ENCODE measurements at places on chromosomes 7 and 10.

DNA sequence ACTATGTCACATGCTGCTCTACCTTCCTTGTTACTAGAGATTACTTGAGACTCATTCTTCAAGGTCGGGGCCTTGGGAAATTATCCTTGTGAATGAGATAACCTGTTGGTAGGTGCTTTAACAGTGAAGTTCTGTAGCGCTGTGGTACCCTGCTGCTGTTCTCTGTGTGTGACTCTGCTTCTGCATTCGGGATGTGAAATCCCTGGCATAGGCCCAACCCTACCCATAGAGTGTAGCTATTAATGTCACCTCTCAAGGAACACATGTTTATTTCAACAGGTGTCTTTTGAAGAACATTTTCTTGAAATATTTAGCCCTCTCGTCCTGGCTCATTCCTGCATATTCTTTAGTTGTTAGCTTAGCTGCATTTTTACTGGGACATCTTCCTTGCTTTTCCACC lies 41.8 kb upstream of the TMEM236 start:
- no peak for DNase-seq

GRCh38 chr10:121015916-121016315 lies 164.8 kb downstream of the WDR11 start:
- DNase-seq: no peak

- no peak for DNase-seq
Measured at GRCh38 chr10:100157156-100157555, 28.7 kb downstream of the ERLIN1 start.

DNA sequence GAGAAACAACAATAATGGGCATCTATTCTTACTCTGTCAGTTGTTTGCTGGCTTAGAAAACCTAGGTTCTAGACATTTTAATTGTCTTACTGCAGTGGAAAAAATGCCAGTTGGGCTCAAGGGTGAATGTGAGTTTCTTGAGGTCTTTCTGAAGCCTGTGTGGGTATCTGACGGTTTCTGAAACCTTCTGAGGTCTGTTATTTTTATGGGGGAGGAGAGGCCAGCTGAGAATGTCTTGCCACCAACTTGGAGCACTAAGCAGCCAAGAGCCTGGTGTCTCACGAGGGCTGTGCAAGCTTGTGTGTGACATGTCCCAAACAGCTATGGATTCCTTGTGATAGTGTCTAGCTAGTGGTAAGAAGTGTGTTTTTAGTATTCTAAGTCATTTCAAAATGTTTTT lies 24.2 kb upstream of the DDC start:
- DNase-seq: no peak

DNA sequence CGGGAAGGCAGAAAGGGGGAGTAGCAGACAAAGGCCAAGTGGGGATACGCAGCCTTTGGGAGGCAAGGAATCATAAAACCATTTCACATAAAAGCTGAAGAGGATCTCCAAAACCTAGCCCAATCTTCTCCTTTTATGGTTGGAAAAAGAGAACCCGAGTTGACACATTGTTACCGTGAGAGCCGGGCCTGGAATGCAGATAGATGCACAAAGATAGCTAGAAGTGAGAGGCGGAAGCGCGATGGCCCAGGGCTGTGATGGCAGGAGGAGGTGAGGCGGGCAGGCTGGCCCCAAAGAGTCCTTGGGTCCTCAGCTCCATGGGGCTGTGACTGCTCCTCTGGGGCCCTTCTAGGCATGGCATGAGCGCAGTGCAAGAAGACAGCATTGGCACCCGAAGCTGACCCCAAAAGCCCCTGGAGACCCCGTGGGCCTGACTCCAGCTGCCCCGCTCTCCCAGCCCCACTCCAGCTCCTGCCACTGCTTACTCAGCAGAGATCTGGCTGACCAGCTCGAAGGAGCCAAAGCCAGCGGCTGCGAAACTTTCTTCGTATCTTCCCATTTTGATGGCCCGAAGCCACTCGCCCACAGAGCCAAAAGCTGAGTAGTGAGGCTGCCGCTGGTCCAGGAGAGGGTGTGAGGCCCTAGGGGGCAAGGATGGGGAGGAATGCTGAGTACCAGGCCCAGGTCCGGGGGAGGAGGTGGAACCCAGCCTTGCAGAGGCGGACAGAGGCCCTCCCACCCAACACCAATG lies 22.5 kb downstream of the EPHB4 start:
- no peak for DNase-seq

- DNase-seq: no peak
Measured at GRCh38 chr10:91741356-91741755, 56.9 kb upstream of the TNKS2 start.

GRCh38 chr10:79165070-79165778 lies 96.5 kb downstream of the ZMIZ1 start:
- DNase-seq: no peak

DNA sequence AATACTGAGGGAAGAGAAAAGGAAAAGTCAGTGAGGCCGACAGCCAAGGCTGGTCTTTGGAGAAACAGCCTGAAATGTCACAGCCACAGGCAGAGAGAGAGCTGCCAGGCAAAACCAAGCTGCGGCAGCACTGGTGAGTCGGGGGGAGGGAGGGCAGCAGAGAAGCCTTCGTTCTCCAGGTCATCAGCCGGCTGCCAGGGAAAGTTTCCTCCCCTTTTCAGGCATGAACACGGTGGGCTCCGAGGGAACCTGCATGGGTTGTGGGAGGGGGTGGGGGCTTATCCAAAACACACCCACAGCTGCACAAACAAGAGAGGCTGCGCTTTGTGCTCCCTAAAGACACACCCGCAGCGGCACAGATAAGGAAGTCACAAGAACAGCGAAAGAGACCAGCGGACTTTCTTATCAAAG lies 62.3 kb upstream of the NKX6-2 start:
- no peak for DNase-seq
